ENCODE measurements at places on chromosomes 11 and 22. TPM values are rescaled to one million over a fixed set of nuclear protein-coding genes. Genes with fewer than 3 reads are reported as not detected.
A peak's percentile ranks its signal among the peaks of the same experiment; 100 is the strongest.

DNA sequence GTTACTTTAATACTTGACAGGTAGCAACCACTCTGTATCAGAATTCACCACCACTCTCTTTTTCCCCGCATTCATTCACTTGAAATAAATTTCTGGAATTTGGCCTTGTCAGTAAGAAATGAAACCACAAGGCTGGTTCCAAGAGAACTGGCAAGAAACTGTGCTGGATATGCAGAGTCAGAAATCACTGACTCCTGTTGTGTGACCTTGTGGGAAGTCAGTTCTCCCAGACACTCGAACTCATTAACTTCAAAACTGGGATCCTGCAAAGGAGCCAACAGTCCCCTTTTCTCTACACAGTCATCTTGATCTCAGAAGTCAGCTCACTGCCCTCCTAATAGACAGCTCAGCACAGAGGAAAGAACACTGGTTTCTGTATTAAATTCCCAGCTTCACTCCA lies 142.7 kb downstream of the LRRC4C start:
- no peak for DNase-seq

DNA sequence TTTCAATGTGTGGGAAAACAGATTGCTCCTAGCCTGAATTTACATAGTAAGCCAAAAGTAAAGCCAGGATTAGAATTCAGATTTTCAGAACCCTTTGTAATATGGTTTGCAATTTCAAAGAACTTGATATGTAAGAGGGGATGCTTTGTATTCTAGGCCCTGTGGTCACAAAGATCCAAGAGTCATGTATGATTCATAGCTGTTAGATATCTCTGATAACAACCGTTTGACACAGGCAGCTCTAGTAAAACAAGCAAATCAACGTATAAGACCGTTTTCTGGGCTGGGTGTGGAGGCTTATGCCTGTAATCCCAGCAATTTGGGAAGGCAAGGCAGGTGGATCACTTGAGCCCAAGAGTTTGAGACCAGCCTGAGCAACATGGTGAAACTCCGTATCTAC lies 79.6 kb downstream of the EMSY start:
- DNase-seq = no peak

DNA sequence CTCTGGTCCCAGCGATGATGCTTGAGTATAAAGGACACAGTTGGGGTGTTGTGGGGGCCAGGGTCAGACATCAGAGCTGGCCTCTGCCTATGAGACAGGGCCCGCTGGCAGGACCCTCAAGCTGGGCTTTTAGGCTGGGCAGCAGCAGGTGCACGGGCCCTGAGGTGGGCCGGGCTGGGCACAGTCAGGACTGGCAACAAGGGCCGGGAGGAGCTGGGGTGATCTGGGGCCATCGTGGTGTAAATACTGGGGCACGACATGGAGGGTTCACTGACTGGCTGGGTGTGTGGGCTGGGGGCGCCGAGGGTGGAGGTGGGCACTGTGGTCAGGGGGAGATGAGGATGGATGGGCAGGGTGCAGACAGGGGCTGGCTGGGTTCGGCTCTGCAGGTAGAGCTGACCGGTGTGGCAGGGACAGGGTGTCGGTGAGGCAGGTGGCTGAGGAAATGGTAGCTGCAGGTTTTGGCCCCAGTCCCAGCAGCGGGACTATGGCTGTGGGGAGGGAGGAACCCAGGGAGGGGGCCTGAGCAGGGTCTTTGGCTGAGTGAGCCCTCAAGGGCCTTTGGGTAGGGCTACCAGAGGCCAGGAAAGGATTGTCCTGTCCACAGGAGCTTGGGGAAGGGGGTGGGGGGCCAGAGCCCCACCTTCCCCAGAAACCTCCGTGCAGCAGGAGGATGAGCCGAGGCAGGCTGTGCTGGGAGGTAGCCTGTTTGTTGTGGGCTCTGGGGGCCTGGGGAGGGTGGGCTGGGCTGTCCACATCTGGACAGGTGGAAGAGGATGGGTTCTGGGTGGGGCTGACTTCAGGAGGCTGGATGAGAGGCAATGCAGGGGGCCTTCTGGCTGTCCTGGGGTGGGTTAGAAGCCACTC lies 81.4 kb downstream of the KCNQ1 start:
- no peak for DNase-seq

DNA sequence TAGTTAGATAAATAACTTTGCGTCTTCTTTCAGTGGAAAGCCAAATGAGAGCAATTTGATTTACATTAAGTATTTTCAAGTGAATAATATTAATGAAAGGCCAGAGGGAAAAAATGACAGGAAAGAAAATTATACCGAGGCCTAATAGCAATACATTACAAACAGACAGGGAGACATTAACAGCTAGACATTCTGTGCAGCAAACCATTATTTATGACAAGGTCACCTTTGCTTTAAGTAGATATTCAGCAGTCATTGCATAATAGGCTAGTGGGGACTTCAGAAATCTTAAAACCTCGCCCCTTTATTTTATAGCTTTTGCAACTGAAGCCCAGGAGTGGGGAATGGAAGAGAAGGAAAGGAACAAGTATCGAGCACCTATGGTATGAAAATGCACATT lies 321.6 kb downstream of the GRM5 start:
- DNase-seq = no peak

- no peak for DNase-seq
These were observed 547.4 kb downstream of the NTM start for GRCh38 chr11:131917634-131918384.

GRCh38 chr22:19132153-19132552 lies 1.0 kb downstream of the TSSK2 start:
- DNase-seq = no peak

GRCh38 chr11:116271479-116271878 lies 501.3 kb downstream of the BUD13 start:
- no peak for DNase-seq

- DNase-seq = no peak
These were observed 71.8 kb upstream of the ADORA2A start for GRCh38 chr22:24355574-24355973.

DNA sequence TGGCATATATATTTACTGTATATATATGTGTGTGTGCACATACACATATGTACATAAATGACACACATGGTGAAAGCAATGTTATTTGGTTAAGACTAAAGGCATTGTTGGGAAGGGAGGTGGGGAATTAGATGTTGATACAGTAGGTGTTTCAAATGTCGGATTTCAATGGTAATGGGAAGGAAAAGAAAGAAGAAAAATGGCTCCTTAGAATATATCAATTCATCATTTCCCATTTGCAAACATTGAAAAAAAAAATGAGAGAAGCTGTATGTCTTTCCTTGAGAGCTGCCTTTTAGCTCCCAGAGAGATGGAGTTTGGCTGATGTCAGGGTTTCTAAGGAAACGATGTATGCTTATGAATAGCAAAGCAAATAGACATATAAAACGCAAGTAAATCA lies 33.4 kb upstream of the ATXN10 start:
- no peak for DNase-seq

- no peak for DNase-seq
These were observed 13.8 kb upstream of the OR51M1 start for GRCh38 chr11:5369789-5370188.

GRCh38 chr11:69368119-69368880 lies 74.3 kb downstream of the MYEOV start:
- DNase-seq = no peak

GRCh38 chr11:117068303-117068860 lies 29.8 kb downstream of the SIK3 start:
- DNase-seq = no peak

DNA sequence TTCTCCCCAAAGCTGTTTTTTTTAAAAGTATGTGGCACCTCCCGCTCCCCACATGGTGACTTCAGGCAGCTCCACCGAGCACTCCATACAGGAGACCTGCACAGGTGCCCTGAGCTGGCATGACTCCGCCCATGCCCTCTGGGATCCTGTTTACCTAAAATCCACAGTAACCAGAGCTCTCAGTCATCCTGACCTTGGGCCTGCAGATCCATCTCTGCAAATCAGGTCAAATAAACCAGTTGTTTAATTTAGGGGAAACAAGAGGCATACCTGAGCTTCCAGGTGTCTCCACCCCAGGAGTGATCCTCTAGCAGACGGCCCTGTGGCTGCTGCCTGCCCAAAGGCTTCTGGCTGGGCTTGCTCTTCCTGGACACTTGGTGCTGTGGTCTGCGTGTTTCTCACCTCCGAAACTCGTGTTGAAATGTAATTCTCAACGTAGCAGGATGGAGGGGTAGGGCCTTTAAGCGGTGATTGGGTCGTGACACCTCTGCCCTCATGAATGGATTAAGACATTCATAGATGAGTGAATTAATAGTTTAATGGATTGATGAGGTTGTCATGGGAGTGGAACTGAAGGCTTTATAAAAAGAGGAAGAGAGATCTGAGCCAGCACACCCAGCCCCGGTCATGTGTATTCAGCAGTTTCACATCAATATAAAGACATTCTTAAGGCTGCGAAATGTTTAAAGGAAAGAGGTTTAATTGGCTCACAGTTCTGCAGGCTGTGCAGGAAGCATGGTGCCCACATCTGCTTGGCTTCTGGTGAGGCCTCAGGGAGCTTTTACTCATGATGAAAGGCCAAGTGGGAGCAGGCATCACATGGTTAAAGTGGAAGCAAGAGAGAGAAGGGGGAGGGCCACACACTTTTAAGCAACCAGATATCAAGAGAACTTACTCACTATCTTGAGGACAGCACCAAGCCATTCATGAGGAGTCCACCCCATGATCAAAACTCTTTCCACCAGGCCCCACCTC lies 34.1 kb downstream of the LINC01488 start:
- no peak for DNase-seq

- DNase-seq = no peak
These were observed 34.3 kb downstream of the USP28 start for GRCh38 chr11:113840932-113841664.

GRCh38 chr11:123407996-123408597 lies 22.0 kb upstream of the GRAMD1B start:
- no peak for DNase-seq

GRCh38 chr11:41403458-41403857 lies 56.0 kb downstream of the LRRC4C start:
- no peak for DNase-seq

DNA sequence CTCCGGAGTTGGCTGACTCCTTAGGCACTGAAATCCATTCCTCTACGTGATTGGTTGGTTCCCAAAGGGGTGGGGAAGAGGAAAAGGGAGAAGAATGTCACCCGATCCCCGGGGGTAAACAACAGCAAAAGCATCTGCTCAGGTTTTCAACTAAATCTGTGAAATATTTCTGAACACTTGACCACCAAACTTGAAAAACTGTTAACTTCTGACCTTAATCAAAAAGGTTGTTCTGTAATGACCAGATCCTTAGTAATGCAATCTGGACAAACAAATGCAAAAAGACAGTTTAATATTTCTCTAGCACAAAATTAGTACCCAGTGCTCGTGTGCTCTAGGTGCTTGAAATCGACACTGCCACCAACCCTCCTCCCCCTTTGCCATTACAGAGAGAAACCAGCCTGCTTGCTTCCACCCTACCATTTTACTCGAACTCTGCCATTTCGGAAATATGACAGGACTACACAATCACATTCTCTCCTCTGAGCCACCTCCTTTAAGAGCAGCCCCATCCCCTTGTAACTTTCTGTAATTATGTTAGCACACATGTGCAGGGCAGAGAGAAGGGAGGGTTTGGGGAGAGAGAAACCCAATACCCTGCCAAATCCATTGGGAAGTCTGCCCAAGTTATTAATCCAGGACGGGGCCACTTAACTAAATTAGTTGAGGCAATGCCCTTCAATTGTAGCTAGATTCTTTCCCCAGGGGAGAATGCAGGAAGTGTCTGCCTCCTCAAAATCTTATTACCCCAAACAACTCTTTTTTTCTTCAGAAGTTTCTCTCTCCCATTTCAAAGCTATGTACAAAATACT lies 113.8 kb downstream of the RBFOX2 start:
- DNase-seq = peak; percentile 82

DNA sequence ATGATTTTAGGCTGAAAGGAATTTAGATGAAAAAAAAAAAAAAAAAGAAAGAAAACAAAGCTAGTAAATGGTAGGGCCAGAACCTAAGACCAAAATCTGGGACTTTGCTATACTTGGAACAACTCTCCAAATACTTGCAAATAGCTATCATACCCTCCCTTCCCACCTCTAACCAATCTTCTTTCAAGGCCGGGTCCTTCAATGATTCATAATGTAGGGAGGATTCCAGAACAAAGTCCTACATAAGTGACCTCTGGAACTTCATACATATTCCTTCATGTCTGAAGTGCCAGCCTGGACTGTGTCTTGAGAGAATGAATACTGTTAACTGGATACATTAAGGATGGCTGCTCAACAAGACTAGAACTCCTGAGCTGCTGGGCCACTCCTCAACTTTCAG lies 9.9 kb downstream of the STK33 start:
- no peak for DNase-seq

- no peak for DNase-seq
These were observed 919.3 kb downstream of the NTM start for GRCh38 chr11:132289590-132290256.

- DNase-seq = no peak
These were observed 37.1 kb upstream of the ANO1 start for GRCh38 chr11:70040869-70041501.

DNA sequence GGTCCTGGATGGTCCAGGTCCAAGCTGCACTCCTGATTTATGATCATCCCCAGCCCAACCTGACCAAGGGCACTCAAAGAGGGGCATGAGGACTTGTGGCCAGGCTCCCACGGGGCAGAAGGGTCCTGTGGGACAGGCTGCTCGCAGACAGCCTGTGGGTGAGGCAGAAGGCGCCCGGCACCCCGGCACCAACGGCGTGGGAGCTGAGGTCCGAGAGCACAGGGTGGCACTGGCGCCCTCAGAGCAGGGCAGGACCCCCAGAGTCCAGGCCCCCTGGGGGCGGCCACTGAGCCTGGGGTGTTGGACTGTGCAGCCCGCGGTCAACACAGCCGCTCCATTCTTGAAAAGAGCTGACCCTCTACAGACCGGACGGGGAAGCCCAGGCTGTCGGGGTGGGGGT lies 3.3 kb downstream of the IL17REL start:
- no peak for DNase-seq

DNA sequence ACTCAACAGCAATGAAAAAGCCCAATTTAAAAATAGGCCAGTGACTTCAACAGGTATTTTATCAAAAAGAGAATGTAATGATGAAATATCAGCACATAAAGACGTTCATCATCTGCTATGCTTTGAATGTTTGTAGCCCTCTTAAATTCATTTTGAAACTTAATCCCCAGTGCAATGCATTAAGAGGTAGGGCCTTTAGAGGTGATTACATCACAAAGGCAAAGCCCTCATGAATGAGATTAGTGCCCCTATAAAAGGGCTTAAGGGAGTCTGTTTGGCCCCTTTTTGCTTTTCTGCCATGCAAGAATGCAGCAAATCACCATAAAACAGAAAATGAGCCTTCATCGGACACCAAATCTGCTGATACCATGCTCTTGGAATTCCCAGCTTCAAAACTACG lies 637.0 kb downstream of the DLG2 start:
- no peak for DNase-seq

GRCh38 chr22:26648011-26648497 lies 9.3 kb upstream of the MIAT start:
- DNase-seq = no peak

SLC22A9 gene
- polyA plus RNA-seq = not detected

TMPRSS4 gene
- polyA plus RNA-seq = 20.1 TPM

SMTNL1 gene
- 0.28 TPM for polyA plus RNA-seq

SCN2B gene
- polyA plus RNA-seq = 5.3 TPM

ZNF215 gene
- polyA plus RNA-seq = 3.3 TPM

FJX1 gene
- polyA plus RNA-seq = 22.0 TPM

OR4A16 gene
- polyA plus RNA-seq = not detected

ART5 gene
- polyA plus RNA-seq = 4.8 TPM

NCF4 gene
- polyA plus RNA-seq = 2.1 TPM

RFPL3 gene
- not detected for polyA plus RNA-seq

SLC22A25 gene
- polyA plus RNA-seq = not detected

CEND1 gene
- polyA plus RNA-seq = 0.37 TPM

ANKK1 gene
- polyA plus RNA-seq = 0.68 TPM
